ENCODE measurements at places on chromosomes 2 and 18.
A peak's percentile ranks its signal among the peaks of the same experiment; 100 is the strongest.

- DNase-seq = no peak
Observed at GRCh38 chr2:3785220-3785889, 82.0 kb downstream of the DCDC2C start.

DNA sequence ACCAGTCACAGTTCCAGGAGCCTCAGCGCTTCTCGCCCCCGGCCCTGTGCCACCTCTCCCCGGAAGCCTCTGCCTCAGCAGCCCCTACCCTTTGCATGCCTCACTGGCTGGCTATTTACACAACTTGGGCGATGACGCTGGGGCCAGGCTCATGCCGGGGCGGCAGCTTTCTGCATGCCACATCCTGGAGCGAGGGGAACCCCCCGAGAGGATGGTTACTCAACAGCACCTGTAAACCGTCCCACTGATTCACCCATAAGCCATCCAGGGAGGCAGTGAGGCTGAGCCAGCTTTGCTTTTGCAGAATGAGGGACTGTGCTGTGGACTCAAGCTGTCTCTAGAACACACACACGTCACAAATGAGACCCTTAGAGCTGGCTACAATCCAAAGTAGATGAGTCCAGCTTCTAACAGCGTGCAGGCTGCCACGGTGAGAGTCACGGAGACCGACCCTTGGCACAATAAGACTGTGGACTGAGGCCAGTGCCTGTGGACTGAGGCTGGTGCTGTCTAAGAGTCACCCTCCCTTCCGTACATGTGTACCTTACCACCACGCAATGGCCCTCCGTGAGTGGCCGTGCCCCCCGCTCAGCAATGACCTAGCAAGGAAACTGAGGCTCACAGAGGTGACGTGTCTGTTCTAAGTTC is 45.6 kb upstream of the ODC1 start:
- peak; percentile 70 for DNase-seq

DNA sequence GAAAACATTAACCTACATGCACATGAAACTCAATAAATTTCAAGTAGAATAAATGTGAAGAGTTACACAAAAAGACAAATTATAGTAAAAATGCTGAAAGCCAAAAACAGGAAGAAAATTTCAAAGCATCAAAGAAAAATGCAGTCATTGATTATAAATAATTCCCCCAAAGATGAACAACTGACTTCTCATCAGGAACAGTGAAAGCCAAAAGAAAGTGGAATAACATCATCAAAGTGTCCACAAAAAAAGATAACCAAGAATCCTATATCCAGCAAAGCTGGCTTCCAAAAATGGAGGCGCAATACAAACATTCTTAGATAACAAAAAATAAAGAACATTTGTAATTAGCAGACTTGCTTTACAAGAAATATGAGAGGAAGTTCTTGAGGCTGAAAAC is 161.6 kb downstream of the CMPK2 start:
- DNase-seq = no peak

GRCh38 chr2:18763338-18763737 is 174.0 kb upstream of the NT5C1B start:
- DNase-seq = no peak

GRCh38 chr2:60884800-60885199 is 3.4 kb downstream of the REL start:
- DNase-seq = no peak

GRCh38 chr2:29110916-29111535 is 4.2 kb upstream of the CLIP4 start:
- DNase-seq = no peak

DNA sequence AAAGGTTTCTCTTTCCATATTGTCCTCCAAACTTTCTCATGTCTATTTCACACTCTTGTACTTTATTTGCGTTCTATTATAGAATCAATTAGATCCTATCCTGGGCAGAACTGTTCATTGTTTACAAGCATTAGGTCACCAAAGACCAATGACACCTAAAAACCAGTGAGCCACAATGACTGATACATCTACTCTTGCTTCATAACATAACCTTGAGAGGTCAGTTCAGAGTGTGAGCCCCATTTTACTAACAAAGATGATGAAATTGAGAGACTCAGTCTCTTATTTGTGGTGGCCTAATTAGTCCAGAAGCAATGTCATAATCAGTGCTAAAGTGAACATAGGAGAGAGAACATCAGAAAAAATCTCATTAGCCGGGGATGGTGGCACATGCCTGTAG is 248.9 kb upstream of the RBBP8 start:
- DNase-seq = no peak

GRCh38 chr18:37563931-37564392 is 1.6 kb downstream of the CELF4 start:
- DNase-seq = no peak

GRCh38 chr2:223725986-223726970 is 111.1 kb downstream of the AP1S3 start:
- no peak for DNase-seq

GRCh38 chr2:187169864-187170263 is 278.2 kb downstream of the CALCRL start:
- DNase-seq = no peak

GRCh38 chr2:643334-643733 is 33.9 kb downstream of the TMEM18 start:
- no peak for DNase-seq

- DNase-seq = no peak
Observed at GRCh38 chr2:24351981-24352380, 8.4 kb downstream of the ITSN2 start.

GRCh38 chr2:229641676-229642075 is 72.7 kb downstream of the DNER start:
- DNase-seq = no peak

DNA sequence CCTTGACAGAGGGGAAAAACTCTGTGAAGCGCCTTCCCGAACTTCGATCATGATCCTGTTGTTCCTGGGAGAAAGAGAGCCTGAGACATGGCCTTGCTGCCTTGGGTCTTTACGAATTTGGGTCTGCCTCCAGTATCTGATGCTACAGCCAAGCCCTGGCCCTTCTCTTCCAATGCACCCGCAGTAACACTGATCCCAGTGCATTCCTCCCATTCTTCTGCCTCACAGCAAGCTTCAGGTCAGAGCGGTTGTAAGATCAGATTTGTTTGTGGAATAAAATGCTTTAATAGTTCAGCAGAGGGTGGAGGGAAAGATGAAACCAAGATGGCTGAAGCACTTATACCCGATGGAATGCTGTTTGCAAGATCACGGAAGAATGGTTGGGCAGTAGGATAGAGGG is 196.7 kb upstream of the SIX2 start:
- no peak for DNase-seq

DNA sequence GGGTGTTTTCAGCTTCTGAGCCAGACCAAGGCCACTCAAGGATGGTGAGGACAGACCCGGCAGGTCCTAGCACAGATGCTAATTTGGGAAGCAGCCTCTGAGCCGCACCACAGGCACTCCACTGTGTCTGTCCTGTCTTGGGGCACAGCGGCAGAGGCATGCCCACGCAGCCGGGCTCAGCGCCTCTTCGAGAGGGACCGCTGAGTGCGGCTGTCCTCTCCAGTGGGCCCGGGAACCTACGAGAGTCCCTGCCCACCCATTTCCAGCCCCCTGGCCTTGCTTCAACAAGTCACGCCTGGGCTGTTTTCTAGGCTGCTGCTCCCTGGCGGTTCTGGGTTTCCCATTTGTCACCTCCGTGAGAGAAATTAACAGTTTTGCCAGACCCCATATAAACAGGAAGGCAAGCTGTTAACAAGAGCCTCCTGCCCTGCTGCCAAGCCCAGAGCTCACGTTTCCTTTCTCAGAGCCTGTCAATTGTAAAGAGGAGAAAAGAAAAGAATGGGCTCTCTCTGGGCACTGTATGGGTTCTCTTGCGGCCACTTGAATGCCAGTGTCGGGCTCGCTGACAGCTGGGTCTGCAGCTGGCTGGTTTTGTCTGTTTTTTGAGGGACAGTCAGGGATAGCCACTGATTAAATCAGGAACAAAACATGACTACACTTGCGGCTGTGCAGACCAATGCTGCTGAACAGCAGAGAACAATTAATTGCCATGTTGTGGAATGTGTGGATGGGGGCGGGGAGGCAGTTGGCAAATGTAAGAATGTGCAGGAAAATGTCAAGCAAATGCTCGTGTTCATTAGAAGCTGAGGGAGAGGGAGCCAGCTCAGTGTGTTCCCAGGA is 30.6 kb downstream of the TMEM17 start:
- DNase-seq = no peak
